Amygdala (tissue), 56 donors: ENCODE measurements at places on chromosomes 12 and 14.

GRCh38 chr12:115079760-115080159 is 395.8 kb upstream of the TBX3 start:
- no peak for DNase-seq

- no peak for DNase-seq
Observed at GRCh38 chr12:26123482-26123980, 1.3 kb downstream of the BHLHE41 start.

DNA sequence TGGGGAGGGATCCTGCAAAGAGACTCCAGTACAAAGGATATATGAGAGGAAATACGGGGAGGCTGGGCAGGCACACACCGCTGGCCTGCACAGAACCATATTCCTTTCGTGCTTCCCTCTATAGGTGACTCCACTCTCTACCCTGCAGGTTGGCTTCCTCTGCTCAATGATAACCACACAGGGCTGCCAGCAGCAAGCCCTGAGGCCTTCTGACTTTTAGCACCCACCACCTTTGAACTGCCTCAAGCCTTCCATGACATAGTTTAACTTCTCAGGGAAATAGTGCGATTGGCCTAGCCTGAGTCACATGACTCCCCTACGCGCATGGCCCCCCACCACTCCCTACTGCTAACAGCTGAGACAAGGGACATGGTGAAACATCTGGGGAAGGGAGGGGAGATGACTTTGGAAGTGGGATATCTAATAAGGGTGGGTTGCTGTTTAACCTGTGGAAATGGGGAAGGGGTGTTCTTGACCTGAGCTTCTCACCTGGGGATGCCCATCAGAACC is 3.0 kb upstream of the FOXN3 start:
- no peak for DNase-seq

DNA sequence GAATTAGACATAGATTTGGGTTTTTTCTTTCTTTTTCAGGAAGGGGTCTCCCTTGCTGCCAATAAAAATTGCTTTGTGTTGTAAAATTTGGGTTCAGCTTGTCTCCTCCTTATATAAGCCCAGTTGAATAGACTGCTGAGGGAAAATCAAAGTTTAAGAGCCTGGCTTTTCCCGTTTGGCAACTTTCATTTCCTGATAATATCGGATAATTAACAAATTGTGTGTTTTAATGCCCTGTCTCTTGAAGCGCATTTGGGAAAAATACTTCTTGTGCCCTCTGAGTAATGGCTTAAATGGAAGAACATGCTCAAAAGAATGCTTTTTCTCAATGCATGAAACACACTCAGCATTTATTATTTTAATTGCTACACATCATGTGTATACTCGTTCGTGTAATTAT is 198.0 kb upstream of the DCN start:
- no peak for DNase-seq

- no peak for DNase-seq
Observed at GRCh38 chr14:93113678-93114067, 2.1 kb downstream of the ITPK1 start.

DNA sequence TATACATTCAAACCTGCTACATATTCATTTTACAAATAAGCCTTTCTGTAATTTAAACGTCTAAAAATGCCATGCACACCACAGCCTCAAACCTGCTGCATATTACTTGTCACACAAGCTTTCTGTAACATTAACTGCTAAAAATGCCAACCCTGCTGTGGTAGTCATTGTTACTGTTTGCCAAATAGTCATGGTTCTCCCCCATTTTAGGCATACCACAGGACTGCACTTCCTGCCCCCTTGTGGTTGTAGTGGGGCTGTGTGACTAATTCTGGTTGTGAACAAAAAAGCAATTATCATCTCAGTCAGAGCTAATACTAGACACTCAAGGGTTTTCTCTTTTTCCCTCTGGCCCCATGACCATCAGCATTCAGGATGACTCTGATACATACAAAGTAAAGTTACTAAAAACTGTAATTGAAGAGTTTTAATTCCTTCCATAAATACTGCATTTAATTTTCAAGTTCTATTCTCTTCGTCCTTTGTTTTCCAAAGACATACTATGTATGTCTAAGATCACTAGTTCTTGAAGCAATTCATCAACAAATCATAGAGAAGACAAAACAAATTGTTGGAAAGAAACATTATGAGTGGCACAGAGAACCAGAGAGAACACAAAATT is 5.7 kb upstream of the SLC35F4 start:
- no peak for DNase-seq

DNA sequence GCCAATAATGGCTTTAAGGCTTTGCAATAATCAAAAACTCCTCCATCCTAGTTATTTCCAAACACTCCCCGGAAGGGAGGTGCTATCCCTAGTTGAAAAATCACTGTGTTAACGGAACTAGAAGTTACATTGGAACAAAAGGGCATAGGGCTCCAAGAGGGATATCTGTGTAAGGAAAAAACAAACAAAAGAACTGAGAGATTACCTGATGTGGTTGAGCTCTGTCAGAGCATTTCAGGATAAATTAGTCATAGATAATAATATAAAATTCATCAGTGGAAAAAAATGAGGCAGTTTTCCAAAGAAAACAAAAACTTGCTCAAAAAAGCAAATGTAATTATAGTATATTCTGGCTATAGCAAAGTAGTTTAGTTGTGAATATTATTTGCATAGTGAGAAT is 27.4 kb upstream of the PAPLN start:
- DNase-seq: no peak

GRCh38 chr14:53376064-53376463 is 222.9 kb upstream of the DDHD1 start:
- DNase-seq: no peak
